Hematopoietic multipotent progenitor cell treated with erythropoietin and hydrocortisone succinate and interleukin-3 and kit ligand, for 15 days (in vitro differentiated cells): ENCODE measurements at places on chromosomes 7 and 10.

DNA sequence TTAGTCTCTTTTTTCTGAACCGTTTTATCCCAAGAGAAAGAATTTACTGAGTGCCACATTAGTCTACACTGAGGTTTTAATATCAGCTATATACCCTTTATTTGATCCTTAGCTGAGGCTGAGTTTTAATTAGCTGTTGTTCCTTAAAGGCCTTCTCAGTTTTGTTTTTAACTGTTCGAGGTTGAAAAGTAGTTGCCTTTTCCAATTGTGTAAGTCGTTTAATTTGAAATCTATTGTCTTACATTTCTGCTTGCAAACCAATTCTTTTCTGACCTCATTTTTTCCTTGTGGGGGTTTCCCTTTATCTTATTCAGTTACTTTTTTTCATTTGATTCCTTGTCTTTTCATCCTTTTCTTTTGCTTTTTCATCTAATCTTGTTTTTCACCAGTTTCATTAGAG is 30.8 kb downstream of the UMAD1 start:
- no peak for DNase-seq

- no peak for DNase-seq
Measured at GRCh38 chr10:97974100-97974499, 56.3 kb downstream of the CRTAC1 start.

DNA sequence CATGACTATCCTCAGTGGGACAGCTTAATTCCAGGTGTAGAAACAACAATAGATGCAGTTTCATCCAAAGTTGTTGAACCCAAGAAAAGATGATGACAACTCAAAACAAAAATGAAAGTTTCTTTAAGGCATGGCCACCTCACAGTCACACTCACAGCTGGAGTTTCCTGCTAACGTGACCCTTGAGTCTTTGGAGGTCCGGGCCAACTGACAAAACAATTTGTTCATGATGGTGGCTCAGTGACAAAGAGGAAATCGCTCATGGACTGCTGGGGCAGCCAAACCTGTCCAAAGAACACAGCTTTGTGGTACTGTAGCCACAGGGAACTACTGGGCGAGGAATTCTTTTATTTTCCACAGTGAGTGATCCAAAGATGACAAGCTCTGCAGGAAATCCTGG is 96.0 kb upstream of the JCAD start:
- DNase-seq = no peak

DNA sequence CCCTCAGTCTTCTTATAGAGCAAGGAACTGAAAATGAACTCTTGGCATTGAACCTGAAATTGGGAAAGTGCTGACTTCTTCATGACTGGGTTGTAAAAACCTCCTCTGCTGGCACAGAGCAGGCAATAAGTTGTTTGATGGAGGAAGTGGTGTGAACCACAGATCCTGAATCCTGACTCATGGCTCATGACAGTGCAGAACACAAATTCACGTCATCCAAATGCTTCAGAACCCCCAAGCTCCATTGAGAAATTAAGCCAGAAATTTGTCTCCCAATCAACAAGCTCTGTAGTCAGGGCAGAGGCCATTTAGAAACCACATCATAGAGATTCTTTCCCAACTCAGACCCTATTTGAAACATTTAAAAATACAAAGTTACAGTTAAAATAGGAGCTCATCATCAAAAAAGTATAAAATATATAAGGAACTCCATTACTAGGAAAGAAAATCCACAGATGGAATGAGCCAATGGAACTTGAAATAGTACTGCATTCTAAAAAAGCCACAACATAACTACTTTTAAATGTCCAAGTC is 10.3 kb upstream of the STK17A start:
- DNase-seq = peak; percentile 60

GRCh38 chr7:151455690-151456089 is 15.7 kb upstream of the CRYGN start:
- DNase-seq = no peak

- no peak for DNase-seq
Measured at GRCh38 chr10:14385596-14386593, 55.2 kb upstream of the FRMD4A start.

DNA sequence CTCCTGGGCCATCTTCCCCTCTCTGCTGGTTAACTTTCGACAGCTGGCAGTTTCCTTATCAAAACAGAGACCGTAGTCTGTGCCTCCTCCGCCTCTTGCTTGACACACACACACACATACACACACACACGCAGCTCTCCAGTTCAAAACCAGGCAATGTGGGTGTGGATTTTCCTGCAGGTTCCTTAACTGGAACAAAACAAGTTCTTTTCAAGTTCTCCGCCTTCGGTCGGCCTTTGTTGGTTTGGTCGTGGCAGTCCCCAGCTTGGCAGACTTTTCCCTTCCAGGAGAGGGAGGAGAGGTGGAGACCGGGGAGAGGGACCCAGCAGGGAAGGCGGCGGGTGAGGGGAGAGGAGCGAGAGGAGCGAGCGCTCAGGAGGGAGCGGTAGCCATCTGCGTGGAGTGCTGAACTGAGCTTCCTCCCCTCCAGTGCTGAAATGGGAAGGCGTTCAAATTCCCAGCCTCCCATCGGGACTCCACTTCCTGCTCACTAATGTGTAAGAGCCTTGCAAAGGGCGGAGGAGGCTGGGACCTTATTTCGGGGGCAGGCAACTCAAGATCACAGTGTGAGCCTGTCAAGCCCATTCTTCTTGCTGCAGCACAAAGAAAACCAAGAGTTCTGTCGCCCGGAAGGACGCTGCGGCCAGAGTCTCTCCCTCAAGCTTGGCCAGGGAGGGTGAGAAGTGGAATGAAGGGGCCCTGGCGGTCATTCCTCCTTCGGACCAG is 120.6 kb downstream of the PRPF18 start:
- peak; percentile 81 for DNase-seq

DNA sequence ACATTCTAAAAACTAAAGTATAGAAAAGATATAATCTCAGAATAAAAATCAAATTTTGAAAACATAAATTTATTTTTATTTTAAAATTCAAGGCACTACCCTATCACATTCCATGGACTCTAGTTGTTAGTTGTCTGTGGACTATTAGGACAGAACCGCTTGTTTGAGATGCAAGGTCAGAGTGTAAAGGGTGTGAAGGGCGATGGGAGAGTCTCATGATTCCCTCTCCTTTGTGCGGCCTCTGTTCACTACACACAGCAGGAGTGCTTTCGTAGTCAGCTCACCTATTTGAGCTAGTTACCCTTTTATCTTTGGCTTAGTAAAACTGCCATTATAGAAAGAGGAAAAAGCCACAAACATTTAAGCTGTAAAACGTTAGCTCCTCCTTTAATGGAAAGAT is 189.8 kb upstream of the TEX47 start:
- DNase-seq = no peak

GRCh38 chr7:17392846-17393245 is 94.4 kb downstream of the AHR start:
- DNase-seq = no peak

DNA sequence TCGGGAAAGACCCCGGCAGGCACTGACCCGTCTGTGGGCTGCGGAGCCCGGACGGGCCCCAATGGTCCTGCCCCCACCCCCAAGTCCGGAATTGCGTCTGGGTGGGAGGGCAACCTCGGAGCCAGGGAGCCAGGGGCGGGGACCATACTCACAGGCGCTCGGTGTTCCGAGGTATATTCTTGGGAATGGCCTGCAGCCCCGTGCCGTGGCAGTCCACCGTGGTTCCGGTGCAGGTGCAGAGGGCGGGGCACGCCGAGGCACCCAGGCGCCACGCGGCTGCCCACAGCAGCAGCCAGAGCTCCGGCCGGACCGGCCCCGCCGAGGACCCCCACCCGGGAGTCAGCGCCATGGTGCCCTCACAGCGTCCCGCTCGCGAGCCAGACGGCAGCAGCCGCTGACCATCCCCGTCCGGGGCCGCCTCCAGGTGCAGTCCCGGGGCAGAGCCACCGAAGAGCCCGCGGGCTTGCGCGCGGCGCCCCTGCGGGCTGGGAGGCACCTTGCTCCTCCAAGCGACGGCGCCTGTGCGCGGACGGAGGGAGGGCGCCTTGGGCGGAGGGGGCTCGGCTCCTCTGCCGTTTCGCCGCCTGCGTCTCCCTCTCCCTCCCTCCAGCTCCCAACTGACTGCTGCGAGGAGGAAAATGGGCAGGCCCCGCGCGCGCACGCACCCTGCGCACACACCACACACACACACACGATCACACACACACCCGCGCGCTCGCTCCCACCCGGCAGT is at the start of gene SLIT1:
TSS of gene SLIT1 (minus strand) at position 634 of the 733 bp plus-strand sequence. CDS start at position 349, 285 bp downstream.
- no peak for DNase-seq

- no peak for DNase-seq
Measured at GRCh38 chr10:93462371-93462770, 19.8 kb downstream of the MYOF start.

GRCh38 chr7:90758933-90759562 is 162.9 kb downstream of the CDK14 start:
- no peak for DNase-seq

GRCh38 chr10:121600611-121601010 is 2.4 kb upstream of the FGFR2 start:
- DNase-seq = no peak

DNA sequence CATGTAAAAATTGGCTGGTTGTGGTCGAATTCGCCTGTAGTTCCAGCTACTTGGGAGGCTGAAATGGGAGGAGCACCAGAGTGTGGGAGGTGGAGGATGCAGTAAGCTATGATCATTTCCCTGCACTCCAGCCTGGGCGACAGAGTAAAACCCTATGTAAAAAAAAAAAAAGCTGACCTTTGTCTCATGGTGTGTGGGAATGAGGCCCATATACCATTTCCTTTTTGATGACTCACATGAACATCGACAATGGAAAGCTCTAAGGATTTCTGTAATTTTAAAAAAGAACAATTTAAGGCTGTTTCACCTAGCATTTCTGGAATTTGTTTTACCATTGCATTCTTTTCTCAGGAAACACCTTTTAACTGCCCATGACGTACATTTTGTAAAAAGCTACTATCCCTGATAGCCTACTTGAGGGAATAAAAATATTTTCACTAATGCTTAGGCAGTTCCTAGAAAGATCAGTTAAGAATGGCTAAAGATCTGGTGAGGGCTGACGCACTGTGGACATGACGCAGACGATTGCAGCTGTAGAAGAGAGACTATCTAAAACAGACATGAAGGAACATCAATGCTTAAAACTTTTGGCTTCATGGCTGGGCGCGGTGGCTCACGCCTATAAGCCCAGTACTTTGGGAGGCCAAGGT is 400.6 kb upstream of the IGFBP3 start:
- DNase-seq = no peak

DNA sequence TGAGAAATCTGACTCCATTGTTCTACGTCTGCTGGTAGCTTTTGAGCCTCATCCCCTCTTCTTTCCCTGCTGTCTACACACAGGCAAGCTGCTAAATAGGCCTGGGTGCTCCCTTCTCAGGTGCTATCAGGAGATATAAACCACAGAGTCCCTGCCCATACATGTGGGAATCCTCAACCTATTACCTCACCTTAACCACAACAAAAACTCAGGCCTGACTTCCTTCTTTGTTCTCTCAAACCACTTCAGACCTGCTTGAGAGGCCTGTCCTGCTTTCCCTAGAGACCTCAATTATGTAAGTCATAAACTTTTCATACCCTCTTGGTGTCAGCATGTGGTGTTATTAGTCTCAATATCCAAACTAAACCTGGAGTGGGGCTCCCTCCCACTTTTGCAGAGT is 75.0 kb upstream of the MAGI2 start:
- DNase-seq = no peak

DNA sequence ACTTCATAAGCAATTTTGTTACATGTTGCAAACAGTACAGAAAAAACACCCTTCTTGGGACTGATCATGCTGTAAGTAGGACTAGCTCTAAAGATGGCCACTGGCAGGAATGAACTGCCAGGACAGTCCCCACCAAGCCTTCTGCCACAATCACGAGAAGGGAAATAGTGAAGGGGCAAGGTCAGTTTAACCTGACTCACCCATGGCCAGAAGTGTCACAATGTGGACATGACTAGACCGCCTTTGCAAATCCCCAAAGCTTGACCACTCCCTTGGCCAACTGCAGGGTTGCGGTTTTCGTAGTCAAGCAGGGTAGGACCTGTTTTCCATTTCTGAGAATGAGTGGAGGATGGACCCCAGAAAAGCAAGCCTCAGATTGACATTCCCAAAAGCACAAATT is 19.4 kb upstream of the FRAT2 start:
- no peak for DNase-seq

DNA sequence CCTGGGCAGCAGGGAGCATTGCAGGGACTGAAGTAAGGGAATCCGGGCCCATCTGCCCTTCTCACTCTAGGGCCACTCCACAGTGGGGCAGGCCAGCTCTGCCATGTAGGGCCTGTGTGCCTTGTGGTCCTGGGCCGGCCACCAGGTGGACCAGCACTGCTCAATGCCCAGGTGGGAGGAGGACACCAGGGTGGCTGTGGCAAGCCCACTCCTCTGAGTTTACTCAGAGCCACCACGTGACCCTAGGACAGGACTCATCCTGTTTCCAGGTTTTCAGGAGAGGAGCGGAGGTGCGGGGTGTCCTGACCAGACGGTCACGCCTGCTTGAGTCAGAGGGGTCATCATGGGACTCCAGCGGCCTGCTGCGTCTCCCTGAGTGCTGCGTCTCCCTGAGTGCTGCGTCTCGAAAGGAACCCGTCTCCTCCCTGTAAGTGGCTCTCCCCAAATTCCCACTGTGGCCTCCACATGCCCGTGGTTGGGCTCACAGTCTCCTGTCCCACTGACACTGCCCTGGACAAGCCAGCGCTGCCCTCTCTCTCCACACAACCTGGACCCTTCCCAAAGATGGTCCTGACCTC is 2.9 kb downstream of the CFAP46 start:
- no peak for DNase-seq

- DNase-seq = no peak
Measured at GRCh38 chr7:66776800-66777442, 36.4 kb downstream of the RABGEF1 start.

DNA sequence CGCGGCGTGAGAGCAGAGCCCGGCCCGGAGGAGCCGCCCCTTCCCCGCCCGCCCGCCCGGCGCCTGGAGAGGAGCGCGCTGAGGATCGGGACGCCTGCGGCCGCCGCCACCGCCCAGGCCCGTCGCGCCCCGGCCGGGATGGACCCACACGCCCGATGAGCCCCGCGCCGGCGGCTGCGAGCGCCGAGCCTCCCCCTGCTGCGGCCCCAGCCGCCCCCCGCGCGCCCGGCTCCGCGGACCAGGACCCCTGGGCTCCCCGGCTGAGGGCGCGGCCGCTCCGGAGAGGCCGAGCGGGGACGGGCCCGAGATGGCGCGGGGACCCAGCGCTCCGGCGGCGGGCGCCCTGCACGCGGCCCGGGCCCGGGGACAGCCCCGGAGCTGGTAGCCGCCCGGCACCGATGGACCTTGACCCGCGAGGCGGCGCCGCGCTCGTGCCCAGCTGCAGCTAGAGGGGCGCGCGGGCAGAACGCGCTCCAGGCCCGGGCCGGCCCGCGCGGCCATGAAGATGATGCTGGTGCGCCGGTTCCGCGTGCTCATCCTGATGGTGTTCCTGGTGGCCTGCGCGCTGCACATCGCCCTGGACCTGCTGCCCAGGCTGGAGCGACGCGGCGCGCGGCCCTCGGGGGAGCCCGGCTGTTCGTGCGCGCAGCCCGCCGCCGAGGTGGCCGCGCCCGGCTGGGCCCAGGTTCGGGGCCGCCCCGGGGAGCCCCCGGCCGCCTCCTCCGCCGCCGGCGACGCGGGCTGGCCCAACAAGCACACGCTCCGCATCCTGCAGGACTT is 520 bp downstream of the FAM20C start:
- no peak for DNase-seq
